ENCODE measurements at places on chromosomes 12 and 14. TPM values are rescaled to one million over a fixed set of nuclear protein-coding genes. Genes with fewer than 3 reads are reported as not detected.

The GLI1 gene
- total RNA-seq = 0.31 TPM

The NUBPL gene
- 11.1 TPM for total RNA-seq

The HCAR3 gene
- not detected for total RNA-seq

The CACNA1C gene
- 13.9 TPM for total RNA-seq

The PLEKHD1 gene
- not detected for total RNA-seq

The FAIM2 gene
- total RNA-seq = 0.81 TPM

The KRT73 gene
- not detected for total RNA-seq

The BIN2 gene
- not detected for total RNA-seq

The ALDH1L2 gene
- 14.5 TPM for total RNA-seq

The NPFF gene
- total RNA-seq = not detected

The POTEG gene
- total RNA-seq = not detected

All from aortic smooth muscle cell (primary cell).